ENCODE measurements at places on chromosomes 12 and 14. TPM values are rescaled to one million over a fixed set of nuclear protein-coding genes. Genes with fewer than 3 reads are reported as not detected.

DNA sequence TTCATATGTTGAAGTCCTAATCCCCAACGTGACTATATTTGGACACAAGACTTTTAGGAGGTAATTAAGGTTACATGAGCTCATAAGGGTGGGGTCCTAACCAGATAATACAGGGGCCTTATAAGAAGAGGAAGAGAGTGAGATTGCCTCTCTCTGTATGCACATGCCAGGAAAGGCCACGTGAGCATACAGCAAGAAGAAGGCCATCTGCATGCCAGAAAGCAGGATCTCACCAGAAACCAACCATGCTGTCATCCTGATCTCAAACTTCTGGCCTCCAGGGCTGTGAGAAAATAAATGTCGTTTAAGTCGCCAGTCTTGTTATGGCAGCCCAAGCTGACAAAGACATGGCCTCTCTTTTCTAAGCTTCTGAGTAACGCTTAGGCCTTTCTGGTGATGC, 69.0 kb upstream of the GPHB5 start:
- no peak for DNase-seq

GRCh38 chr14:99194136-99194535, 77.9 kb downstream of the BCL11B start:
- DNase-seq: no peak

NTS gene
- total RNA-seq: 1.2 TPM

DNA sequence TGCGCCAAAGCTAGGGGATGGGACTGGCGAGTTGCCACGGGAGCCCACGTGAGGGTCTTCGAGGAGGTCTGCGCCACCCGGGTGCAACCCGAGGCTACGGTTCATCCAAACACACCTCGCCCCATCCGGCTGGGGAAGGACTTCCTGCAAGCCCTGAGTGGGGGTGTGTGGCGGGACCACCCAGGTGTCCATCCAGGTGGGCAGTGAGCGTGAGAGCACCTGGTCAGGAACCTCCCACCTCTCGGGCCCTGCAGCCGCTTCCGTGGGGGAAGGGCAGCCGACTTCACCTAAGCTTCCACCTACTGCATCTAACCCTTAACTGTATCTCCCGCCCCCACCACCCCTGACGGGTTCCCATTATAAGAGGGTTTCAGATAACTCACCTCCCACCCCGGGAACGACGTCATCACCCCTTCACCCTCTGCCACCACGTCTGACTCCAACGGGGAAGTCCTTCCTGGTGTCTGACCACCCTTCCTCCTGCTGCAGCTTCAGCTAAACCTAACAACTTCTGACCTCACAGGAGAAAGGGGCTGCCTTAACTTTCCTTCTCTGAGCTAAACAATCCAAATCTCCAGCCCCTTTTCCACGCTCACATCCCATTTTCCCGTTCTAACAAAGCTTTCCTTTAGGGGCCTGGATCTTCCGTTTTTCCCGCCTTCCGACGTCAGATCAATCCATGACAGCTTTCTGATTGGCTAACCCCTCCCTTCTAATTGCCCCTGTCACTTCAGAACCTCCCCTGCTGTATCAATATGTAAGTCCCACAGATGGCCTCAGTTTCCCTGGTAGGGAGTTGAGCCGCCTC, 27.4 kb upstream of the SMUG1 start:
- no peak for DNase-seq

RD3L gene
- not detected for total RNA-seq

- no peak for DNase-seq
Measured at GRCh38 chr14:96752125-96752524, 45.1 kb upstream of the VRK1 start.

KRT72 gene
- not detected for total RNA-seq

- no peak for DNase-seq
Measured at GRCh38 chr12:7497661-7498060, 5.9 kb downstream of the CD163 start.

GRCh38 chr12:108029051-108029835, 99.8 kb upstream of the WSCD2 start:
- DNase-seq: no peak

RAD51AP1 gene
- 5.5 TPM for total RNA-seq

DNA sequence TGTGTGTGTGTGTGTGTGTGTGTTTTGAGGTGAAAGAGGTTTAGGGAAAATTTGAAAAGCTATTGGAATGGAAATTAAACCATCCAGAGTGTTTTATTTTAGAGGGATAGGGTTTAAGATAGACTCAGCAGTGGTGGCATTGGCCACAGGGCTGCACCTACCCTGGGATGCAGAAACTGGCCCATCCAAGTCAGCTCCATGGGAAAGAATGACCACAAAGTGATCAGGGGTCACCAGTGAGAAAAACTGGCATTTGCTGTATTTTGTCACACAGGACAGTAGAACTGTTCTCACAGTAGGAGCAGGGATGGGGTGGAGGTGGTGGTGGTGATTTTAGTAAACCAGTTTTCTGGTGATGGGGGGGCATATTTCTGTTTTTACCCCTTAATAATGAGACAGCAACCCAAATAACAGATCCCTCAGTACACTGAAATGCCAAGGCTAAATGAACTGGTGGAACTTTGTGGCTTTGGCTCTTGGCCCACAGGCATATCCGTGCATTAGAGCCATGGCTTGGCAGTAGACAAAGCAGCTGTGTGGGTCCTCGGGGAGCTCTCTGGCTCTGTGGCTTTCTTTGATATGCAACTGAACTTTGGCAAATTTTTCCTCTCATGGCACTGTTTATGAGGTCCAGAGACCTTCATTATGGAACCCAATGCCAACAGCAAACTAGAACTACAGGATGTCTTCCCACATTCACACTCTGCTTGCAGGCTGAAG, 348.3 kb downstream of the ZFP36L1 start:
- no peak for DNase-seq

CD163 gene
- 1.4 TPM for total RNA-seq

DNA sequence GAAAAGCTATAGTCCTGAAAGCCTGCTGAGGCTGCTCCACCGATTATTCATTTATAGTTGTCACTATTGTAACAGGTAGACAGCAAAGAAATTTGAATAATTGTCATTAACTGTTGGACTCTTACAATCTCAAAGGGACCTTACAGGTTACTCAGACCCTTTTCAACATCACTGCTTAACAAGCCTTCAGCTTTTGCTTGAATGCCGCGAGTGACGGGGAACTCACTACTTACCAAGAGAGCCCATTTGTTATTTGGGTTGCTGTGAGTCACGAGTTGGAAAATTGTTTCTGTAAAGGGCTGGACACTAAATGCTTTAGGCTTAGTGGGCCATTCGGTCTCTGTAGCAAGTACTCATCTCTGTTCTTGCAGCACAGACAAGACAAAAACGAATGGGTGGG, 5.9 kb upstream of the TUNAR start:
- DNase-seq: no peak

- no peak for DNase-seq
Measured at GRCh38 chr14:39861696-39862095, 429.5 kb upstream of the FBXO33 start.

DNA sequence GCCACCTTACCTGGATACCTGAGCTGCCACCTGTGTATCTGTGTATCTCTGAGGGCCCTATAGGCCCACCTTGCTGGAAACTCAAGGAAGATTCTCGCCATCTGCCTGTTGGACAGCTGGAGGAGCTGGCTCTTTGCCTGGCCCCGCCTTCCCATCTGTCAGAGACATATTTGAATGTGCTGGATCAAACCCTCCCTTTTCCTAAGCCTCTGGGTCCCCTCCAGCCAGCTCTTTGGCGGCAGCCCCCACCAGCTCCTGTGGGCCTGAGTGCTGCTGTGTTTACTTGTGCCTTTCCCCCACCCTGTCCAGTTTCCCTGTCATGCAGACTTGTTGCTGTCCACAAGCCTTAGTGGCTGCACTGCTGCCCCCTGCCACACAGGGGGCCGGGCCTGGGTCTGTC, 55.9 kb upstream of the SRSF5 start:
- DNase-seq: peak; percentile 15

GRCh38 chr14:102893452-102893851, 29.0 kb upstream of the AMN start:
- DNase-seq: no peak

- no peak for DNase-seq
Measured at GRCh38 chr12:50166799-50167048, 445 bp downstream of the CERS5 start.

CCDC196 gene
- total RNA-seq: not detected

DNA sequence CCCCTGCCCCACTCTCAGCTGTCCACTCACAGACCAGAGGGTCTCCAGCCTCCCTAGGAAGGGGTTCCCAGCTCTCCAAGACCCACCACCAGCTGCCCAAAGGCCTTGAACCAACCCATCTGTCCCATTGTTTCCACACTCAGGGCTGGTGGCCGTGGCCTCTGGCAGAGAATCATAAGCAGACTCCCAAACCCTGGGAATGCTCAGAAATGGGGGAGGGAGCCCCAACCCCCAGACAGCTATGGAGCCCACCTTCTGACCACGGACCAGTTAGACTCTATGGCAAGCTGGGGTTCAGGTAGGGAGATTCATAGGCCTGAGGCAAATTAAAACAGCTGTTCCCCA, 280.0 kb downstream of the DPF3 start:
- DNase-seq: no peak

C12orf54 gene
- total RNA-seq: not detected

DNA sequence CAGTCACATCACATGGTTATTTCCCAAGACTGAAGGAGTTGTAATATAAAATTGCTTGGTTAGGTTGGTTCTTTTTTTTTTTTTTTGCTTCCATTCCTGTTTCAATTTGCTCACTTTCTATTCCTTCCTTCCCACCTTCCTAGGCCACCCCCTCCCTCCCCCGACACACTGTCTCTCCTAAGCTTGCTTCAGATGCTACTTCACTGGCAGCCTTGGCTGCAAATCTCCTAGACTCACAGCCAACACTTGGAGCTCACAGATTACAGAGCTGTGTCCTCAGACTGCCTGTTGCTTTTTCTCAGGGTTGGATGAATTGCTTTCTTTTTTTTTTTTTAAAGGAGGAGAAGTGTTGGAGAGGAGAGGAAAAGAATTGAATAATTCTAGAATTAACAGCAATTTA, 77.3 kb upstream of the GRIN2B start:
- DNase-seq: peak; percentile 11

OR4M1 gene
- not detected for total RNA-seq

DNA sequence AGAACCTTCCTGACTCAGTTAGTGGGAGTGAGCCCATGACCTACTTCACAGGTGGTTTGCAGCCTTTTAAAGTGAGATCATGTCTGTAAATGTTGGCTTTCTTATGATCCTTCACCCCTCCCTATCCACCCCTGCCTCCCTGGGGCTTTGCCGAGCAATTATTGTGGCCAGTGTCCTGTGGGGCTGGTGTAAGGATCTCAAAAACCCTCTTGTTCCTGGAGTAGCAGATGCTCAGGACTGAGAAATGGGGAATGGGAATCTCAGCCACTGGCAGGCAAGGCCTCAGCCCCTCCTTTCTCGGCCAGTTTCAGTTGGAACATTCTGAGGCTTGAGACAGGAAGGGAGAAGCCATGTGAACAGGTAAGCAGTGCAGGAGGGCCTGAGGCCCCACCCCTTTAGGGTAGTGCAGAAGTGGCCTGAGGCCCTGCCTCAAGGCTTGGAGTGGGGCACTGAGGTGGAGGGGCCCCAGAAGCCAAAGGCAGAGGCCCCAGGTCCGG, 53.8 kb downstream of the PLEKHG3 start:
- no peak for DNase-seq

DNA sequence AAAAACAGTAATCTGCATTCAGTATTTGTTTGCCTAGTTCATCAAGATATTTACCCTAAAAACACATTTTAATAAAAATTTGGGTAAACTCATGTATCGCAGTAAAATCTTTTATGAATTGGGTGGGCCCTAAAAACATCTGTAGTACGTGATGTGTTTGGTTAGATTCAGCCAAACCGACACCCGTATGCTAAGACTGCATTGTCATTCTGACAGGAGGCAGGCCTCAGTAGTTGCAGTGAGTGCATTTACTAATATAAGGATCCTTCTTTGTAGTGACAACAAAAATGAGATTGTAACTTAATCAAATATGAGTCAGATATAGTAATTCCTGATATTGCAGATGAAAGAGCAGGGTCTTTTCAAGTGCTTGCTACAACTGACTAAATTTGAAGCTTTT, 191.8 kb downstream of the SLC16A7 start:
- no peak for DNase-seq

SLC5A8 gene
- total RNA-seq: 1.4 TPM

- DNase-seq: no peak
Measured at GRCh38 chr12:109307051-109307450, 2.0 kb downstream of the FOXN4 start.

GPX2 gene
- not detected for total RNA-seq

DNA sequence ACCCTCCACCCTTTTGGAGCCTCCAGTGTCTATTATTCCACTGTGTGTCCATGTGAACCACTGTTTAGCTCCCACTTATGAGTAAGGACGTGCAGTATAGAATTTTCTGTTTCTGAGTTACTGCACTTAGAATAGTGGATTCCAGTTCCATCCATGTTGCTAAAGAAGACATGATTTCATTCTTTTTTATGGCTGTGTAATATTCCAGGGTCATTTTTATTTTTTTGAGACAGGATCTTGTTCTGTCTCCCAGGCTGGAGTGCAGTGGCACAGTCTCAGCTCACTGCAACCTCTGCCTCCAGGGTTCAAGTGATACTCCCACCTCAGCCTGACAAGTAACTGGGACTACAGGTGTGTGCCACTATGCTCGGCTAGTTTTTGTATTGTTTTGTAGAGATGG, 31.6 kb downstream of the EML1 start:
- DNase-seq: no peak

GRCh38 chr14:66099451-66099850, 386.7 kb upstream of the CCDC196 start:
- DNase-seq: no peak

GRCh38 chr14:35964697-35965286, 138.7 kb downstream of the BRMS1L start:
- no peak for DNase-seq

GRCh38 chr14:105086833-105087307, 21.6 kb upstream of the GPR132 start:
- DNase-seq: no peak

Measured in occipital lobe (tissue), 3 donors.